Pancreas (tissue), 10 donors: ENCODE measurements at places on chromosomes 6 and 20. TPM values are rescaled to one million over a fixed set of nuclear protein-coding genes. Genes with fewer than 3 reads are reported as not detected.

KHDC3L gene
- total RNA-seq, result not detected

BCAS1 gene
- total RNA-seq, result 0.28 TPM

ERVFRD-1 gene
- total RNA-seq, result not detected

L3MBTL3 gene
- total RNA-seq, result 2.8 TPM

CRNKL1 gene
- total RNA-seq, result 9.4 TPM

TNXB gene
- total RNA-seq, result 7.0 TPM

HEBP2 gene
- total RNA-seq, result 31.9 TPM

HLA-DQB2 gene
- 0.37 TPM for total RNA-seq

GSTA2 gene
- total RNA-seq, result 47.6 TPM
